ENCODE measurements at places on chromosomes 7 and 10.
A peak's percentile ranks its signal among the peaks of the same experiment; 100 is the strongest.

DNA sequence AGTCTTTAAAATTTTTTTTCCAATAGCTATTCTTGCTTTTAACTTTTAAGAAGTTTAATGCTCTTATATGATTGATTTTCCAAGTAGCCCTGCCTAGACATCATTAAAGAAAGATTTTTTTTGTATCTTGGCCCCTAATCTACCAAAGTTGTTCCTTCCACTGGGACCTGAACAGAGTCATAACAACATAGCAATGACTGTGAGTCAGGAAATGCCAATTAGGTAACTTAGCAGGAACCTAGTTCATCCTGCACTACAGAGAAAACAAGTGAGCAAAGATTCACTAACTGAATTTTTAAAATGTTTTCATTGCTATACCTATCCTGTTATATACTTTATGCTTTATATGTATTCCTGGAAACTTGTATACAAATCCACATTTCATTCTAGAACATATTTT is 284.7 kb downstream of the BICC1 start:
- H3K36me3 ChIP-seq: no peaks in the 10 kb centered on the region
- H3K4me1 ChIP-seq: no peaks in the 10 kb centered on the region
- peak; percentile 69 for DNase-seq

DNA sequence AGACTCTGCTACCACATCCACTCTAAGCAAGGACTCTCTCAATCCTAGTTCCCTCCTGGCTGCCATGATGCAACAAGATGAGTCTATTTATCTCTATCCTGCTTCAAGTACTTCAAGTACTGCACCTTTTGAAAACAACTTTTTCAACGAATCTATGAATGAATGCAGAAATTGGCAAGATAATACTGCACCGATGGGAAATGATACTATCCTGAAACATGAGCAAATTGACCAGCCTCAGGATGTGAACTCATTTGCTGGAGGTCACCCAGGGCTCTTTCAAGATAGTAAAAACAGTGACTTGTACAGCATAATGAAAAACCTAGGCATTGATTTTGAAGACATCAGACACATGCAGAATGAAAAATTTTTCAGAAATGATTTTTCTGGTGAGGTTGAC is 40.7 kb downstream of the AHR start:
- H3K27ac ChIP-seq: no peak overlapping the region
- peaks cover 4% of the 10 kb centered on the region for H3K36me3 ChIP-seq
- no peaks in the 10 kb centered on the region for H3K27me3 ChIP-seq

GRCh38 chr7:101436857-101437576 is 74.3 kb downstream of the COL26A1 start:
- no peak overlapping the region for H3K4me3 ChIP-seq
- H3K4me1 ChIP-seq: no peaks in the 10 kb centered on the region
- H3K36me3 ChIP-seq: no peaks in the 10 kb centered on the region

DNA sequence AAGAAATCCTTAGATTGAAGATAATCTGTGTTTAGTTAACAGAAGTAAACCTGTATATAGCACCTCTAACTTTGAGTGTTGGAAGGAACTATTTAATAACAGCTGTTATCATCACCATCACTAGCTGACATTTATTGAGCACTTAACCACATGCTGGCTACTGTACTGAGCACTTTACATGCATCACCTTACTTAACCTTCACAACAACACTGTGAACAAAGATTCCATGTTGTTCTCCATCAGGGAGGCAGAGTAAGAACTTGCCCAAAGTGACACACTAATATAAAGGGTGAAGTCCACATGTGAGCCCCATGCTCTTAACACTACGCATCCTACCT is 182.2 kb downstream of the ST7 start:
- peaks cover 25% of the 10 kb centered on the region for H3K4me1 ChIP-seq
- no peak overlapping the region for H3K27ac ChIP-seq
- H3K36me3 ChIP-seq: peaks cover 2% of the 10 kb centered on the region
- no peak overlapping the region for H3K4me3 ChIP-seq

DNA sequence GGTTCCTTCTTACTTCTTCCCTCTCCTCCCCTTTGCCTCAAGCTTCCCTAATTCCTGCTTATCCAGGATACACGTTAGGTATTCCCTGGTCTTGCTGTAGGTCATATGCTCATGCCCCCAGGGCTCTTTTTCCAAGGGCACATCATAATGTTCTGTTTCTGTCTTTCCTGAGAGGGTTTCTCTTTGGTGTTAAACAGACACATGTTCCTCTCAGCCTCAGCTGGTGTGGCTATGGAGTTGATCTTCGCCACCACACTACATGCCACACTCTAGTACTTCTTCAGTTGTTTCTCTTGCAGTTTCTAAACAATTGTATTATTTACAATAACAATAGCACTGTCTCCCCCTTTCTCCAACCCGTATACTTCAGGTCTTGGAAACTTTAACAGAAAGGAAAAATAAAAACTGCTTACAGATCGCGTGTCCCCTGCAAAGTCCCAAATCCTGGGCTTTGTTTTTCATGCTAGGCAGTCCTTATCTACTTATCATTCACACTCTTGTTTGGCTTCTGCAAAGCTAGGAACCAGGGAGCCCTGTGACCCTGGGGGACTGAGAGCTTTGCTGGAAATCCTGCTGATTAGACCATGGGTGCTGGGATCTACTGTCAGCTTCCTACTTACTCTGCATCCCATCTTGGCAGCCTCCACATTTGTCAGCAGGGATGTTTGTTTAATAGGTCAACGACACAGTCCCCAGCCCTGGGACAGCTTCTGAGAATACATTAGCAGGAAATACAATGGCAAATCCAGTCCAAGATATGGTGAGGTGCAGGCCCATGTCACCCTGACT is 193.9 kb upstream of the BMPER start:
- H3K4me1 ChIP-seq: no peaks in the 10 kb centered on the region
- no peak for DNase-seq
- H3K27me3 ChIP-seq: peaks cover 4% of the 10 kb centered on the region

DNA sequence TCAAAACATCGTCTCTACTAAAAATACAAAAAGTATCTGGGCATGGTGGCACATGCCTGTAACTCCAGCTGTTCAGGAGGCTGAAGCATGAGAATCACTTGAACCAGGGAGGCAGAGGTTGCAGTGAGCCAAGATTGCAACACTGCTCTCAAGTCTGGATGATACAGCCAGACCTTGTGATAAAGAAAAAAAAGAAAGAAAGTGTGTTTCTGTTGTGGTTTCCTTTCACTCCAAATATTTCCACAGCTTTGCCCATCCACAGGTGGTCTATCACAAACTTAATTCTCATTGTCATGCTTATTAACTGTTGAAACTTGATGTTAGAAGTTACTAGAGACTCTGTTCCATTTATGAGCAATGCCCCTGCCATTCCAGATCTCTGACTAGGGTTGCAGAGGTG is 316.0 kb upstream of the SEMA3C start:
- no peaks in the 10 kb centered on the region for H3K27me3 ChIP-seq
- H3K4me3 ChIP-seq: no peak overlapping the region
- no peaks in the 10 kb centered on the region for H3K4me1 ChIP-seq
- no peak overlapping the region for H3K27ac ChIP-seq

DNA sequence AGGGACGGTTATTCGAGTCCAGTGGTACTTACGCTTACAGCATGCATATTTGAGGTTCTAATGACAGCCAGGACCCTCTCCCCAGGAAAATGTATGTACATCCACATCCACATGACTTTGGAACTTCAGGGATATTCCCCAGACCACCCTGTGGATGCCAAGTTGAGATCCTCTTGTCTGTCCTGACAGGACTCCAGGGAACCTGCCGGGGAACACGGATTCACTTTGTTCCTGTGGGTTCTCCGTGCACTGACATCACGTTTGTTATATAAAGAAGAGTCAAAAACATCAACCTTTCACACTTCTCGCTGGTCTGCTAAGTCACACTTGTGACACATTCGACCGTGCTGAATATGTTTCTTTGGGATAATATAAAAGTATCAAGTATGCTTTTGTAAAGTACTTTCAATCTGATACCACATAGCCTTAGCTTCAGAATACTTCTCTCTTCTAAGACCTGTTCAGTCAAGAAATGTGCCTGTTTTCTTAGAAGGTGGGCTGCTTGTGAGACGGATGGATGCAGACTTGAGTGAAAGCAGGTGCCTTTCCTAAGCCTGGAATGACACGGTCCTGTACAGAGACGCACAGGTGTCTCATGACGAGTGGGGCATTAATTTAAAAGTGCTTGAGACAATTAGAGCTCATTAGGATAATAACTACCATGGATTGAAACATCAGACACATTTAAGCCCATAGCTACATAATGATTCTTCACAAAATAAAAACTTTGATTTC is 38.7 kb downstream of the CALML5 start:
- no peak for DNase-seq
- H3K4me1 ChIP-seq: peaks cover 6% of the 10 kb centered on the region
- H3K27me3 ChIP-seq: no peaks in the 10 kb centered on the region
- H3K27ac ChIP-seq: no peak overlapping the region
- no peak overlapping the region for H3K4me3 ChIP-seq

- H3K27ac ChIP-seq: no peak overlapping the region
- no peak overlapping the region for H3K4me3 ChIP-seq
- H3K27me3 ChIP-seq: no peaks in the 10 kb centered on the region
- H3K4me1 ChIP-seq: peaks cover 5% of the 10 kb centered on the region
These were observed 75.1 kb downstream of the LYZL2 start for GRCh38 chr10:30554440-30554825.
